ENCODE measurements at places on chromosomes 12 and 14. TPM values are rescaled to one million over a fixed set of nuclear protein-coding genes. Genes with fewer than 3 reads are reported as not detected.

RNF212B gene
- not detected for total RNA-seq

ACSS3 gene
- total RNA-seq, result not detected

TPPP2 gene
- total RNA-seq, result not detected

PTPRR gene
- not detected for total RNA-seq

KRT7 gene
- total RNA-seq, result 7.6 TPM

All from activated T-helper 17 cell treated with anti-CD3 and anti-CD28 coated beads, Interleukin-2, amount 50 U/mL, for 72 hours (primary cell).